ENCODE measurements at places on chromosomes 5 and 9.

- no peak for DNase-seq
Observed at GRCh38 chr5:82426464-82427154, 148.5 kb upstream of the RPS23 start.

DNA sequence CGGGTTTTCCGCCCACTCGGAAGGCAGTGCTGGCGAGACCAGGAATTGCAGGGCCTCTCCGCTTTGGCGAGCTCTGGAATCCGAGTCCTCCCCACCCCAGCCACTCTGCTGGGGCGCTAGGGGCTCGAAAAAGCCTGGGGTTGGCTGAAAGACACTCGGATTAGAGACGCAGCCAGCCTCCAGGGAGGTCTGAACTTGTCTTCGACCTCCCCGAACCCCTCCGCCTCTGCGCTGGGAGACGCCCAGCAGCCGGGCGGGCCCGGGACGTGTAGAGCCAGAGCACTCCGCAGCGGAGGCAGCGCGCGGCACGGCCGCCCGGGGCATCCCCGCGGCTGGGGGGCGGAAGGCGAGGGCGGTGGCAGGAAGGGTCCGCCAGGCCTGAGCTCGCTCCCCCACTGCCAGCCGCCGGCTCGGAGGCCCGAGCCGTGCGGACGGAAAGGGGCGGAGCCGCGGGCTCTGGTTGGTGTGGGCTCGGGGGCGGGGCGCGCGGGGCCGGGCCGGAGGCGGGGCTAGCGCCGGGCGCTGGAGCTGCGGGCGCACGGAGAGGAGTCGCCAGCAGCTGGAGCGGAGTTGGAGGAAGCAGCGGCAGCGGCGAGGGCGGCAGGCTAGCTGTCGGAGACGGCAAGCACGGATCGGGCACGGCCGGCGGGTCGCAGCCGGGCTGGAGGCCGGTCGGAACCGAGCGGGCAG, at the start of gene PIK3R1:
TSS of gene PIK3R1 (plus strand) at position 549 of the 690 bp plus-strand sequence. CDS start 10,920 bp downstream, outside the sequence.
- DNase-seq, result peak; percentile 97

DNA sequence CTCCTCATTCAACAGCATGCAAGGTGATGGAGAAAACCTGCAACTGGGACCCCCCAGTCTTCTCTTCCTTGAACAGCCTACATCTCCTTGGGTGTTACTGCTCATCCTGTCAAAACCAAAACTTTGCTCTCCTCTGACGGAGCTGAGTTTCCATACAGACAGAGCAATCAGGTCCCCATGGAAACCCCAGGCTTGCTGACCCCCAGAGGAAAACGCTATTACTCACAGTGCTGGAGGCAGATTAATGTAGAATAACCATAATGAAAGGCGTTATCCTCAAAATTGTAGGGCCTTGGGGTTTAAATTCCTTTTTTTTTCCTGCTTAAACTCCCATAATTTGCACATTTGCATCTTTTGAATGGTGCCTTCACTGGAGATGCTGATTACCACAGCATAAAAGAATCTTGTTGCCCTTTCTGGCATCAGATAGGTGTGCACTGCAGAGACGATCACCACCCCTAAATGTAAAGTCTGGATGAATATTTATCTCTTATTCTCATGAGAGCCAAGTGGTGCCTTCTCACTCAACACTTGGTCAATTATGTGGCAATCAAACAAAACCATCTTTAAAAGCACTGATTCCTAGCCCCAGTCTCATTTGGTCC, 126.3 kb downstream of the MSX2 start:
- DNase-seq, result no peak

DNA sequence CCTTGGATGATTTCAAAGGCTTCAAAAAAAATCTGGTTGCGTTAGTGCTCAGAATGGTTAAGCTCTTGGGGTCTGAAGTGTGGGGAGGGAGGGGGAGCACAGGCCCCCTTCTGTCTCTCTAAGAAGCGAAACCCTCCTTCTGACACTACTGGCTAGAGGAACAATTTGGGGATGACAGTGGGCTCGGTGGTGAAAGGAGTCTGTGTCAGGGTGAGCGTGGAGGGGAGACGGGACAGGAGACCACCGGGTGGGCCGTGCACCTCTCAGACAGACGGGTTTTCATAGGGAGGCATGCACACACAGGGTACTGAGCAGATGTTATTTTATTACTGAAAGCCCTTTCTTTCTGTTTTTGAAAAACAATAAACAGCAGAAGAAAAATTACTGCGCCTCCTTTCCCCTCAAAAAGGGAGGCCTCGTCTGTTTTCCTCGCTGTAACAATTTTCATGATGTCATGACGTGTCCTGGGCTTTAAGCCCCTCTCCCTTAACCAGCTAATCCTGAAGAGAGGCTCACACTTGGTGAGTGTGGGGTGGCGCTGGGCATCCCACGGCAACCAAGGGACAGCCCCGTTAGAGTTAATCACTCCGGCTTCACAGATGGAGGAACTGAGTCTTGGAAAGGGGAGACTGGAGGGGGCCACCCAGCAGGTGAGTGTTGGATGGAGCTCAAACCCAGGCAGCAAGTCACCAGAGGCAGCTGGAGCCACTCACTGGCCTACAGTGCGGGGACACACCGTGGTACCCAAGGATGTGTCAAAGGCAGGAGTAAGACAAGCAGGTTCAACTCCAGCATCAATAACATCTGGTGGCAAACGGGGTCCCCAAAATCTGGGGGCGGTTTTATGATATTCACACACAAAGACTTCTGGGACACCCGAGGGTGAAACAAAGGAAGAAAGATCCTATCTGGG, 53.4 kb downstream of the PTCH1 start:
- no peak for DNase-seq

DNA sequence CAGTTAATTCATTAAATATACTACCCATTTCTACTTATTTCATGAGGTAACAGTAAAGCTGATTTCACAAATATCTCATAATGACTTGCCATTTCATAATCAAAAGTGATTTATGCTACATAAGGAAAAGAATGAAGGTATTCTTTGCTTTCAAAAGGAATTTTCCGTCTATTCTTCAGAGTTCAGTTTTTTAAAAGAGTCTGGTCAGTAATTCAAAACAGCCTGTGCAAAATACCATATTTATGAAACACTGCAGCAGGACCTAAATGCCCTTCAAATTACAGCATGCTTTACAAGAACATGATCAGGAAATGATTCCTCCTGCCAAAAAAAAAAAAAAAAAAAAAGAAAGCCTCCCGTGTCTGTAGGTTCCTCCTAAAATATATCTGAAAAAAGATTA, 154.7 kb downstream of the KIAA0825 start:
- DNase-seq, result no peak

GRCh38 chr9:89916001-89916597, 311.3 kb downstream of the GADD45G start:
- peak; percentile 21 for DNase-seq

DNA sequence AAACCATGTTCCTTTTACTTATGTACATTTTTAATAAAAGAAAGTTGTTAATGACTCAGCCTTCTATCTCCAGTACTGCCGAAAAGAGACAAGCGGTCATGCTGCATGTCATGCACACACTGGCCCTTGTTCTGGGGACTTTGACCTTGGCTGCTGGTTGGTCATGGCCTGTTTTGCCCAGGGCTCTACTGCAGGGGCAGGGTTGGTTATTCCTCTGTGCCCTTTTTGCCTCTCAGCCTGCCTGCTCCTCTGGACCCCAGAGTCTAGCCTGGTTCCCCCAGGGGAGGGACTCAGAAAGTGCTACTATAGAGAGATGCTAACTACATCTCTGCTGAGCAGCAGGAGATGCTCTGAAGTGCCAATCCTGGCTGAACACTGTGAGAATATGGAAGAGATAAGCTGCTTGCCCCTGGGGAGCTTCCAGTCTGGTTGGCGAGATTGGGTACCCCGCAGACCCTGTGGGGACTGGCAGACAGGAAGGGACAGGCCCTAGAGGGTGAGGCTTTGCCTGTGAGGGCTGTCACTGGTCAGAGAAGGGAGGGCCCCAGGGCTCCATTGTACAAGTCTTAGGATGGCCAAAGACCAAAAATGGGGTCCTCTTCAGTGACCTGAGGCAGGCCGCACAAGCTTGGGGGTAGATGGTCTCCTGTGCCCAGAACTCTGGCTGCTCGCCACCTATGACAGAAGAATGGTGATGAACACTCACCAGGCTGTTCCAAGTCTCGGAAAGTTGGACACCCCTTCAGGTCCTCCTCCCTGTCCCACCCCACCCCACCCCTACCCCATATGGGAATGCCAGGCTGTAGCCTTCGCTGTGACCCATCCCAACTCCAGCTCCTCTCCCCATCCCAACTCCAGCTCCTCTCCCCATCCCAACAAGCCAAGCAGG, 14.3 kb downstream of the IRF1 start:
- DNase-seq, result no peak

DNA sequence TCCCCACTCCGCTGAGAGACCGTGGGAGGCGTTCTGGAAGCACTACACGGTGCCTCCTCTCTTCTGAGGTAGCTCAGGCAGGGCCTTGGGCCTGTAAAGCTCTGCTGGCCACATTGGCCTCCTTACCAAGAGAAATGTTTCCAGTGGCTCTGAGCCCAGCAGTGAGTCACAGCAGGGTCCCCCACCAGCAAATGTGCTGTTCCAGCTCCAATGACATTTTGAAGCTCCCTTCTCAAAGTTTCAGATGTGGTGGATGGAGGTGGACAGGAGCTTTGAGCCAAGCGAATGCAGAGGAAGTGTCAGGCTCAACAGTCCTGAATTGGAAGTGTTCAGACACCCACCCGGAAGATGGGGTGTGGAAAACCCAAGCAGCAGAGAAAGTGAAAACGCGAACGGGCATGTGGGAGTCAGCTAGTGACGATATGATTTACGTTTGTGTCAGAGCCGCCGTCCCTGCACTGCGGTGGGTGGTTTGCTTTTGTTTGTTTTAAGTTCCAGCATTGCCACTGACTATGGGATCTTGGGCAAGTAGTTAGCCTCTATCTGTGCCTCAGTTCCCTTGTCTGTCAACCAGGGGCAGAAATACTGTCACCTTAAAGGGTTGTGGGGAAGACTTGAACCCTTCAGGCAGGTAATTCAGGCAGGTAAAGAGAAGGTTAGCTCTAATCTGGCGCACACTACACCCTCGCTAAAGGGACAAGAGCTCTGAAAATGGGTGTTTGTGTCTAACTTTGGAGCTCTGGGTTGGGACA, 38.2 kb downstream of the C5orf15 start:
- DNase-seq, result peak; percentile 85

- DNase-seq, result no peak
Observed at GRCh38 chr5:173535976-173536639, 80.3 kb downstream of the BOD1 start.

DNA sequence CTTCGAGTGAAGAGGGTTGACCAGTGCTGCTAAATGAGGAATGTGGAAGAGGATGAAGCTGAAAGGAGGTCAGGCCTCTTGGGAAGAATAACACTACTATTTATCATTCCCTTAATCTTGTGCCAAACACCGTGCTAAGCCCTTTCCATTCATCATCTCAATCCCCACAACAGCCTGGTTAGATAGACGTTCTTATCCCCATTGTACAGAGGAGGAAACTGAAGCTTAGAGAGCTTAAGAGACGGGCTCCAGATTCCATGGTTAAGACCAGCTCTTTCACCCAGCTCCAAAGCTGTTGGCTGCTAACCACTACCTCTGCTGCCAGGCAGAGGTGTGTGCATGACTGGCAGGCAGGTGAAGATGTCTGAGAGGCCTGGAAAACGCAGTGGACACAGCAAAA, 868 bp upstream of the EPB41L4B start:
- no peak for DNase-seq

- no peak for DNase-seq
Observed at GRCh38 chr9:134793288-134794188, 87.1 kb upstream of the FCN2 start.

DNA sequence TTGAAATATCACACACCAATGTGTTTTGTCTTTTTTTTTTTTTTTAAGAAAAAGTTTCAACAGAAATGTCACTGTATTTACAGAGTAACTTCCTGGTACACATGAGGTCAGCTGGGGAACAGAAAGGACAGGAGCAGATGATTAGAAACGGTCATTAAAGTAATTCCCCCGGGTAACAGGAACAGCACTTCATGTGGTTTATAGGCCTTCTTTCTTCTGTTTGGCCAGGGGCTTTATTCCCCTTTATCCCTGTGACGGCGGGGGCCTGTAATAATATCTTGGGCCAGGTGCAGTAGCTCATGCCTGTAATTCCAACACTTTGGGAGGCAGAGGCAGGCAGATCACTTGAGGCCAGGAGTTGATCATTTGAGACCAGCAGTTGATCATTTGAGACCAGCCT, 30.5 kb upstream of the MSH3 start:
- DNase-seq, result no peak

- no peak for DNase-seq
Observed at GRCh38 chr9:135227641-135228251, 140.3 kb downstream of the OLFM1 start.

DNA sequence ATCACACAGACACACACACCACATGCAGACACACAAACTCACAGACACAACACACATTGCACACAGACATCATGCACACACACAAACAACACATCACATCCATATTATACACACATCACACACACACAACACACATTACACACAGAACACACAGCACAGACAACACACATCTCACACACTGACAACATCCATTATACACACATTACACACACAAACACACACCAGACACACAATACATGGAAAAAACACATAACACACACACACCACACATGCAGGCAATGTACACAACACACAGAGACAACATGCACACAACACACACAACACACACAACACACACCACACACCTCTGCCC, 4.8 kb upstream of the CCDC187 start:
- DNase-seq, result no peak

- no peak for DNase-seq
Observed at GRCh38 chr9:14198047-14198840, 115.7 kb downstream of the NFIB start.

DNA sequence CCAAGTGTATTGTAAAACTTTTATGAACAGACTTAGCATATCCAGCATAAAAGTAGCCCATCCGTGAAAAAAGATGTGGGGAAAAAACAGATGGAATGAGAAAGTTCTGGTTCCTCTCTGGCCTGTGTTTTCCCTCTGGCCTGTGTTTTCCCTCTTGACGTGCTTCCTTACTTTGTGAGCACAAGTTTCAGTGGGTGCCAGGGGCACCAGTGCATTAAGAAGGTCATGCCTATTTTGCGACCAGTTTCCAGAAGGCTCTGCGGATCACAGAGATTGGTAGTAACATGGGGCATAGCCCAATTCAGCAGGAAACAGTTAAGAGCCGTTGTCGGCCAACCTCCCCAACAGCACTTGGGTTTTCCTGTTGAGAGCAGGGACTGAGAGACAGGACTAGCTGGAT, 43.7 kb downstream of the IQGAP2 start:
- no peak for DNase-seq

DNA sequence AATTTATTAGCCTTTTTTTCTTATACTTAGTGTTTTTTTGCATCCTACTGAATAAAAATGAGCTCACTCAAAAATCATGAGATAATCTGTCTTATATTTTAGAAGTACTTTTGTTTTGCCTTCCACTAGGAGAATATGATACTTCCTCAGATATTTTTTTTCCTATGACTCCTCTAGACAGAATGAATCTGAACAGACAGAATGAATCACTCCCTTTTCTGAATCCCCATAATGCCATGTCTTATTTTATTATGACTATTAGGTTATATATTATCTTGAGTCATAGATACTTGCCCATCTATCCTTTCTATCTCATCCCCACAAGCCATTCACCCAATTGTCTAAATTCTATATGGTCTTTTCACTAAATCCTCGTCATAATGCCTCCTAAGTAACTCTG, 134.6 kb downstream of the BRINP1 start:
- DNase-seq, result no peak

- DNase-seq, result no peak
Observed at GRCh38 chr9:94631599-94631998, 7.7 kb downstream of the FBP1 start.
